ENCODE measurements at places on chromosomes 5 and 9.
A peak's percentile ranks its signal among the peaks of the same experiment; 100 is the strongest.

GRCh38 chr9:111945216-111945615, 48.6 kb downstream of the UGCG start:
- no peak for DNase-seq

GRCh38 chr5:145774442-145774841, 60.7 kb downstream of the PRELID2 start:
- DNase-seq: no peak

GRCh38 chr5:52378237-52378636, 409.5 kb upstream of the ITGA1 start:
- no peak for DNase-seq

DNA sequence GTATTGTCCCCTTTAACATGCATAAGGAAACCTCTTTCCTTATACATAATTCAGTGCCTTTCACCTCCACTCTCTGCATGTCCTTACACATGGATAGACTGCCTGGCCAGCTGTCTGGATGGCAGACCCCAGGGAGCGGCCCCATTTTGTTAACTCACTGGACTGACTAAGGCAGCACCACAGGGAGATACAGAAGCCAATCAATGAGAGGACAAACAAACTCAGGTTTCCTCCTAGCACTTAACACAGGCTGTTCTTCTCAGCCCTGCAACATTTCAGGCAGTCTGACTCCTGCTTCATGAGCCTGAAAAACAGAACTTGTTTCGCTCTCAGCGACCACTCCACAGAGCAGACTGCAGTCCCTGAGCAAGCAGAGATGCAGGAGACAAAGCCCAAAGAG, 135.4 kb upstream of the RASEF start:
- no peak for DNase-seq

GRCh38 chr9:122122903-122123632, 30.0 kb upstream of the TTLL11 start:
- peak; percentile 70 for DNase-seq

DNA sequence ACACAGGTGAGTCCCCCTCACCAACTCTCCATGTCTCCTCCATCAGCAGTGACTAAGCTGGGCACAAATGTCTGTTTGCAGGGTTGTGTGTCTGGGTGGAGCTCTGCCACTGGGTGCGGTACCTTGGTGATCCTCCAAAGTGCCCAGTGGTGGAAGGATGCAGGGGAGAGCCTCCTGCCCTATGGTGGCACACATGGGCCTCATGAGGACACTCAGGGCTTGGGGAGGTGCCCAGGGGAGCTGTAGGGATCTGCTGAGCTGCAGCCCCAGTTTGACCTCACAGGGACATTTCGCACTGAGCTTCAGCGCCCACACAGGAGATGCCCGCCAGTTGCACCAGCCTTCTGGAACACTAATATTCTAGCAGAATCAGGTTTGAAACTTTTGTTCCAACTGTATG, 29.5 kb downstream of the S1PR3 start:
- no peak for DNase-seq

DNA sequence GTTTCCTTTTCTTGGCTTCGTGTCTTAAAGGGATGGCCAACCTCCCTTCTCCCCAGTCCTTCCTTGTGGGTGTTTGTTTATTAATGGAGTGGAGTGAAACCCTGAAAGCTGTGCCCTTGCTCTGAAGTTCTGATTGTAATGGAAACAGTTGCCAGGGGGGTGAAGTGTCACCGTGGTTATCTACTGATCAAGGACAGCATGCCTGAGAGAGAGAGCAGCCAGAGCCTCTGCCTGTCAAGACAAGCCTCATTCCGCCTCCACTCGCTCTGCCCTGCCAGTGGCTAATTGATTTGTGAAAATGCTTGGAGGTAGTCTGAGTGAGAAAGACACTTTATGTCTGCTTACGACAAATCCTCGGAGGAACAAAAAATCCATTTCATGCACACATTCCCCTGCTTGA, 143.7 kb upstream of the SLC30A5 start:
- DNase-seq: no peak

DNA sequence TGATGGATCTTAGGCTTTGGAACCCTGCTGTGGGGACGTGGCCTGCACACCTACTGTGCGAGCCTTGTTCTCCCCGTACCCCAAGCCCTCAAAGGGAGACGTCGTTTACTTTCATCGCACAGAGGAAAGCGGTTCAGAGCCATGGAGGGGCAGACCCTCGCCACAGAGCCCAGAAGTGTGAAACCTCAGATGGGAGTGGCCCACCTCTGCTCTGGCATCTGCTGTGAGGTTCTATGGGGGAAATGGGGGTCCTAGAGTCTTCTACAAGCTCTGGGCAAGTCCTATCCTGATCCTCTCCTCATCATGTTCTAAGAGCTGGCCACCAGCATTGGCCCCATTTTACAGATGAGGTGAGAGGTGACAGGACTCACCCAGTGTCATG, 3.7 kb upstream of the RNF44 start:
- DNase-seq: no peak

DNA sequence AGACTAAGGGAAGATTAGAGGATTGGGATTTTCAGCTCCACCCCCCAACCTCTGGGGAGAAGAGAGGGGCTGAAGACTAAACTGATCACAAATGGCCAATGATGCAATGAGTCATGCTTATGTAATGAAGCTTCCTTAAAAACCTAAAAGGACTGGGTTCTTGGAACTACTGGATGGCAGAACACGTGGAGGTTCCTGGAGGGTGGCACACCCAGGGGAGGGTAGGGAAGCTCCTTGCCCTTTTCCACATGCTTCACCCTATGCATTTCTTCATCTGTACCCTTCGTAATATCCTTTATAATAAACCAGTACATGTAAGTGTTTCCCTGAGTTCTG, 48.6 kb downstream of the ARHGEF28 start:
- DNase-seq: no peak

DNA sequence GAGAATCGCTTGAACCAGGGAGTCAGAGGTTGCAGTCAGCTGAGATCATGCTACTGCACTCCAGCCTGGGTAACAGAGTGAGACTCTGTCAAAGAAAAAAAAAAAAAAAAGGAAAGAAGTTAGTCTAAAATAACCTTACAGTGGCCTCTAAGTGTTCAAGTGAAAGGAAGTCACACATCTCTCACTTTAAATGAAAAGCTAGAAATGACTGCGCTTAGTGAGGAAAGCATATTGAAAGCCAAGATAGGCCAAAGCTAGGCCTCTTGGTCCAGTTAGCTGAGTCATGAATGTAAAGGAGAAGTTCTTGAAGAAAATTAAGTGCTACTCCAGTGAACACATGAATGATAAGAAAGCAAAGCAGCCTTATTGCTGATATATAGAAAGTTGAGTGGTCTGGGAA, 38.1 kb downstream of the ITGA1 start:
- DNase-seq: peak; percentile 74

- no peak for DNase-seq
These were observed 10.3 kb downstream of the LYSMD3 start for GRCh38 chr5:90519081-90519480.

GRCh38 chr9:114893221-114894010, 37.0 kb downstream of the TNFSF8 start:
- DNase-seq: peak; percentile 55

DNA sequence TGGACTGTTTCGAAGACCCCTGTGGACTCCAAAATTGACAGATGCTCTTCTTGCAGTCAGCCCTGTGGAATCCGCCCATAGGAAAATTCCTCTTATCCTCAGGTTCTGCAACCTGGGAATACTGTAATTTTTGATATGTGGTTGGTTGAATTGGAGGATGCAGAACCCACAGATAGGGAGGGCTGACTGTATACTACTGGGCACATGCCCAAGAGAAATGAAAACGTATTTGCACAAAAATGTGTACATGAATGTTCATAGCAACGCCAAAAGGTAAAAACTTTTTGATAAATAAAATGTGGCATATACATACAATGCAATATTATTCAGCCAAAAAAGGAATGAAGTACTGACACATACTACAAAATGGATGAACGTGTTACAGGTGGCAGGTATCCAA, 1.9 kb upstream of the SNAPC3 start:
- DNase-seq: no peak

GRCh38 chr9:69344459-69344858, 19.4 kb downstream of the ENTREP1 start:
- DNase-seq: no peak

DNA sequence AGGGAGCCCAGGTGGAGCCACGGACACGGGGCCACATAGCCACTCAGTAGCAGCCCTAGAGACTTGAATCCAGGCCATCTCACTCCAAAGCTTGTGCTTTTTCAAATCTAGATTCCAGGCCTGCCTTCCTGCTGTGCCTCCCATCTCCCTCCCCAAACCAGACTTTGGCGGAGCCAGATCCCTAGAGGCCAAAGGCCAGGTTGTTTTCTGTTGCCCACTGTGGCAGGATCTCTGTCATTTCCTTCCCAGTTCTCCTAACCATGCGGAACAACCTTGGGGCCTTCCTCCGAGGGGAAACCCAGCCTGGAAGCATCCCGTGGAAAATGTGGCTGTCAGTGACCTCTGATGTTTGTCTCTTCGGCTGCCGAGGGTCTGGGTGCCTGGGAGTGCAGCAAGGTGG, 16.4 kb upstream of the RPS14 start:
- DNase-seq: no peak

GRCh38 chr9:84538879-84539278, 130.7 kb upstream of the NTRK2 start:
- no peak for DNase-seq

DNA sequence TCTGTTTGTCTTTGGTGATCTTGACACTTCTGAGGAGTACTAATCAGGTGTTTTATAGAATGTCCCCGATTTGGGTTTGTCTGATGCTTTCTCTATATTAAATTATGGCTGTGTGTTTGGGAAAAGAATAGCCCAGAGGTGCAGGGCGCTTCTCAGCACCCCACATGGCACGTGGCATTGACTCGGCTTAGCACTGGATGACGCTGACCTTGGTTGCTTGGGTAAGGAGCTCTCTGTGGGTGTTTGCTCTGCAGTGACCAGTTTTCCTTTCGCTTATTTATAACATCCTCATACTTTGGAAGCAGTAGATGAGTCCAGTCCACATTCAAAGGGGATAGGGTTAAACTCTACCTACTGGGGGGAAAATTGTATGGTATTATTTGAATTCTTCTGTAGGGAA, 12.5 kb upstream of the FAM120AOS start:
- no peak for DNase-seq

DNA sequence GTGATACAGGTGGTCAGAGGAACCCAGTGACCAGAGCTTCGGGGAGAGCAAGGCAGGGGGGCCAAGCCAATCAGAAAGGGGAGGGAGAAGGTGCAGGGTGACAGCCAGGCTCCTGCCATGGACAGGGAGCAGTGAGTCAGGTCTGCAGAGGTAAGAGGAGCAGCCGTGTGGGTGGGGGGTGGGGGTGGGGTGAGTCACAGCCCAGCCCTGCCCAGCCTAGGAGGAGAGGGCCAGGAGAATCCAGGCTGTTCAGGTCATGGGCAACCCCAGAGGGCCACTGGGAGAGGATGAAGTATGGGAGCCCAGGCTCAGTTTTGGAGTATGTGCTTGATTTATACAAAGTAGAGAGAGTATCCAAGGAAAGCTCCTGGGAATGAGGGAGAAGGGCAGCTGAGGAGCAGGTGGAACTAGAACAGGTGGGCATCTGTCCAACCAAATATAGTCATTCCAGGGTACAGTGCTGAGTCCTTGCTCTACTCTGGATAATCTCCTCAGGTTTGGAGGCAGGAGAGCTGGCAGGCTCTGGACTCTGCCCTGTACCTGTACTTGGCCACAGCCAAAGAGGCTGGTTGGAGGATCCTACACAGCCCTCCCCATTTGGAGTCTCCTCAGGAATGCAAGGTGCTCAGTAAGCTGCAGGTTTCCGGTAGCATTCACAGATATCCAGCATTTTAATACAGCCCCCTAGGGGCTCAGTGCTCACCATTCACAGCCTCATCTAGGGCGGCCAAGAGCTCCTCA, 1.6 kb downstream of the HBEGF start:
- DNase-seq: no peak

GRCh38 chr9:99859243-99859980, 37.7 kb downstream of the NR4A3 start:
- no peak for DNase-seq

DNA sequence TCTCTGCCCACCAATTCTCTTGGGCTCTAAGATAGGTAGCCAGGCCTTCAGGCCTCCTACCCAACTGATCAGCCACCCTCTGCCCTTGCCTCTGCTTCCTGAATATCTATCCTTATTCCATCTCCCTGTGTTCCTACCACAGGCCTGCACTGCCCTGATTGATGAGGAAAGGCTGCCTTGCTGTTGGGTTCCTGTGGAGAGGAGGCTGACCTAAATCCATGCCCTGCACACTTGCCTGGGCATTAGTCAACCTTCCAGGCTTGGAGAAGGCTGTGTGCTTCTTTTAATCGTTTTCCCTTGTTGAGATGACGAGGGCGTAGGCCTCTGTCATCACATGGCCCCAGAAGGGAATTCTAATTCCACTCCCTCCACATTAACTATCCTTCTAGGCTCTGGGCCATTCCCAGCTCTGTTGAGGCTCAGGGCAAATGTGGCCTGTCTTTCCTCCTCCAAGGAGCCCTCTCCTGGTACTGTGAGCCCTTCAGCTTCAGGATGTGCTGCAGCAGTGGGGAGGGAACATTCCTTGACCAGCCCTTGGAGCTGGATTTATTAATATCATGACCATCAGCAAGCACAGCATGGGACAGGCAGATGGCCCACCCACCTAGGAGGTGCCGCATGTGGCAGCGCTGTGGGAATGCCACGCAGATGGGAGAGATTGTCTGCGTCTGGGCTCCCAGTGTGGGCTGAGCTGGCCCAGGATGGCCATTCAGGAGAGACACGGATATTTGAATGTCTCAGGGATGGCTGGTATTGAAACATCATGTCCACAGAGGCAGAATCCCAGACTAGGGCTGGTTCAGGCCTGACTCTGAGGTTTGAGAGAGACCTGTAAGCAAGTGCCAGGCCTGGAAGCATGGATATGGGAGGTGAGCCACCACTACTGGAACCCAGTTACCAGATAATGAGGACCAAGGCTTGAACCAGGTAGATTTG, 40.9 kb downstream of the ANGPTL2 start:
- DNase-seq: no peak

- no peak for DNase-seq
These were observed 143.2 kb downstream of the HMHB1 start for GRCh38 chr5:143955141-143955540.

DNA sequence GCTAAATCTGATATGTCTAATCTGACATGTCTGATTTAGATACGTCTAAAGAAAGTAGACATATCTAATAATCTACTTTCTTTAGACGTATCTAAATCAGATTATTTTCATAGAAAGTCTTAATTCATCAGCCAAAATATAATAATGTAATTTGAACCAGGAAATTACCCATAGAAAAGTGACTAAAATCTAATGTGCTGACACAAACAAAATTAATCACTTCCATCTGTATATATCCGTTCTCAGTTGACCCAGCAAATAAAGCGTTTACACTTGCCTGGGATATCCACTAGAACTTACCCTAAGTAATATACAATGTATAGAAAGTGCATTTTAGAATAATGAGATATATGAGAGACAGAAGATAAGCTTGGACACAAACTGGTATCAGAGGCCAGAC, 56.7 kb downstream of the TTLL11 start:
- DNase-seq: no peak

- DNase-seq: no peak
These were observed 82.6 kb downstream of the ALDH7A1 start for GRCh38 chr5:126512451-126512850.

DNA sequence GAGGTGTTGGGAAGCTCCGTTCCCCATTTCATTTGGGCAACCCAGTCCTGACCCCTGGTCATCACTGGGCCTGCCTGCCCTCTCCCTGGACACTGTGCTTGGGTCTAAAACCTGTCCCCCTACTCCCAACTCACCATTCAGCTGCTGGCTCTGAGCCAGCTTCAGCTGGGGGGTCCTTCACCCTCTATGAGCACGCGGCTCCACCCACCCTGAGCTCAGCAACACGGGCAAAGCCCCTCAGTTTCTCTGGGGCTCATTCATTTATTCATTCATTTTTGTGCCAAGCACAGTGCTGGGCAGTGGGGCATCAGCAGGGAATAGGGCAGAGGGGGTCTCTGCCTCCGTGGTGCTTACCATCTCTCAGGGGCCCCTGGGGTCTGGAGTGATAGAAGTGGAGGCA, 199.8 kb upstream of the MVB12B start:
- no peak for DNase-seq

Measured in activated CD4-positive, alpha-beta T cell treated with anti-CD3 and anti-CD28 coated beads, Interleukin-2, Interleukin-4, amounts not matched to agents 100 ng/mL and 50 ng/mL, durations not matched to agents 16 hours and 8 hours (primary cell).